ENCODE measurements at places on chromosomes 2 and 18.

- DNase-seq: no peak
Measured at GRCh38 chr18:40094441-40094840, 1860.6 kb upstream of the PIK3C3 start.

DNA sequence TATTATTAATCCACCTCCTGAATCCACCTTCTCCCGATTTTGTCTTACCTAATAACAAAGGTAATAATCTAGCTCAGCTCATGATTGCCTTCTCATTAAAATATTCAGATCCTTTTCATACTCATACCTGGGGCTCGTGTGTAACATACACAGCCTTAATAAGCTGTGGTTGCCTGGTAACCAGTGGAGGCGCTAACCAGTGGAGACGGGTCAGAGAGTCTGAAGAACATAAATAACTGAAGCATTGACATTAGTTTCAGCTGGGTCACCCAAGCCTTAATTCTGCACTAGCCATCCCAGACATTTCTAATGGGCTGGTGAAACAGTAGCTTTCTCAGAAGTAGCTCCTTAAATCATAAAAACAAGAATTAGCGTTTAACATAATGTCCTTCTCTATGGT lies 14.8 kb upstream of the DTNA start:
- DNase-seq: no peak

GRCh38 chr18:40841467-40841866 lies 1113.6 kb upstream of the PIK3C3 start:
- DNase-seq: peak; percentile 65

GRCh38 chr2:70789304-70790135 lies 923 bp downstream of the FIGLA start:
- DNase-seq: peak; percentile 47

DNA sequence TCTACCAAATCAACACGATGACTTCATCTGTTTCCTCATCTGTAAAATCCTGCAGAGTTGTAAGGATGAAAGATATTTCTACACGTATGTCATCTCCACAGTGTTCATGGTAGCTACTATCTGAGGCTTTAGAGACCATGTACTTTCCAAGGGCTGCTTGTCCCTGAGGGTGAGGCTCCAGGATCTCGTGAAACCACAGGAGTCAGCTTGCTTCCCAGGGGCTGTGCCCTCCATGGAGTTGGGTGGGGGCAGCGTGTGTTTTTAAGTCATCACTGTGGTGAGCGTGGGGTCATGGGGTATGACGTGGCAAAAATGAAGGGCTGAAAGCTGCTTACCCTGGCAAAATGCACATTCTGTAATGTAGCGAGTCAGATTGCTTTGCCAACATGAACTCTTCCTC lies 81.6 kb downstream of the ASAP2 start:
- peak; percentile 70 for DNase-seq

DNA sequence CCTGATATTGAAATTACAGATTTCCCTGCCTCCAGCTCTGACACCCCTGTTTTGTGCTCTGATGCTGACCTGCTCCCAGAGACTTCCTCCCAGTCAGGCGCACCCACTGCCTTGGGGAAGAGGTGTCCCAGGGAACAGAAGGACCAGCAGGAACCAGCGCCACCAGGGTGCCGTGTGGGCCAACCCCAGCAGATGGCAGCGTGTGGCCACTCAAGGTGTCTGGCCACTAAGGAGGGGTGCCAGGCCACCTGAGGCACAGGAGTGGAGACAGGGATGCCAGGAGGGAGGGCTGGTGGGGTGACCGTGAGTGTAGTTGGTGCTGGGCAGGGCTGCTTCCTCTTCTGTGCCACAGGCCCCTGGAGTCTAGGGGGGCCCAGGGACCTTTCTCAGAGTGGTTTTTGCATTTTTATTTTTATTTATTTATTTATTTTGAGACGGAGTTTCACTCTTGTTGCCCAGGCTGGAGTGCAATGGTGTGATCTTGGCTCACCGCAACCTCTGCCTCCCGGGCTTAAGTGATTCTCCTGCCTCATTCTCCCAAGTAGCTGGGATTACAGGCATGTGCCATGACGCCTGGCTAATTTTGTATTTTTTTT lies 56.0 kb downstream of the TEX44 start:
- peak; percentile 77 for DNase-seq

GRCh38 chr2:196598846-196599245 lies 40.7 kb upstream of the CCDC150 start:
- DNase-seq: no peak

- DNase-seq: peak; percentile 81
Measured at GRCh38 chr2:17878281-17879136, at the start of gene KCNS3. KCNS3 (plus strand) TSS chr2:17878667; CDS start chr2:17931009, 52,342 bp downstream.

All from adipocyte (in vitro differentiated cells).